ENCODE measurements at places on chromosomes 12 and 14.

DNA sequence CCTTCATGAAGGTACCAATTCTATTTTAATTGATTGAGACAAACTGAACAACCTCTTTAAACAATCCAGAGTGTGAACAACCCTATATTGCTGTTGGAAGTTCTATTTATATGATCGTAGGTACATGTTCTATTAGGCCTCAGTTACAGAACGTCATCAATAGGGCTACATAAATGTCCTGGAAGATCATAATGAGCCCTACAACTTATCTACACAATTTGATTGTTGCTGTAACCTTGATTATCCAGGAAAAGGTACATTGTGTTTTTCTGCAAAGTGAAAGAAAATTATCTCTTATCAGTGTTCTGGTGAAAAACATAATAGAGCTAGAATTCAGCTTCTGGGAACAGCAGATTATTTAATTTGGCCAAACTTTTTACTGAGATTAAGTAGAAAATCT, 612.9 kb downstream of the GALC start:
- no peak for DNase-seq

DNA sequence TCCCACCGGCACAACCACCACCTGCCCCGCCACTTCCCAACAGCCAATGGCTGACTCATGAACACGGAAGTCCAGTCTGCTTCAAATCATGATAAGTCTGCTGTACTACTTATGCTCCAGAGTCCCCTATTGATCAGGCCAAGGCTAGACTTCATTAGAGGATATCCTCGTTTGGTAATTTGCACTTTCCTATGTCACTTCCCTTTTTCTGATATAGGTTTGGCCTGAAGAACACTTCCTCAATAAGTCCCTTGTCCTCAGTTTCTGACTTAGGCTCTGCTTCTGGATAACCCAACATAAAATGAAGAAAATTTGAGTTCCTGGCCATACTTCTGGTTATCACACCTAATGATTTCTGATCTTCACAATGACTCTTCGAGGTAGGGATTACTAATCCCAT, 45.3 kb downstream of the IFNG-AS1 start:
- no peak for DNase-seq

- peak; percentile 76 for DNase-seq
Observed at GRCh38 chr14:71554959-71555612, 377.1 kb upstream of the RGS6 start.

DNA sequence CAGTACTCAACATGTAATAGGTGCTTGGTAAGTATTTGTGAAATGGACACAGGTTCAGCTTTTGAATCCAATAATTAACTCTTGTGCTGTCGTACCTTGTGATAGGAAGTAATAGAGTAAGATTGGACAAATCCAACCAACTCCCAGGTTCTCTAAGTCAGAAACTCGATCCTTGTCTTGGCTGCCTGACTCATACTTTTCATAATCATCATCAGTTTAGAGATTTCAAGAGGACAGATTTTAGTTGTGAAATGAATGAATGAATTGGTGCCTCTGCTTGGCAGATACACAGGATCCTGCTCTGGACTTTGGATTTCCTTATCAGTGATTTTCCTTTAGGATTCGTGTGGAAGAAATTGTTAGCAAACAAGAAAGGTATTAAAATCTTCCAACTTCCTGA, 1145.2 kb downstream of the AACS start:
- no peak for DNase-seq

DNA sequence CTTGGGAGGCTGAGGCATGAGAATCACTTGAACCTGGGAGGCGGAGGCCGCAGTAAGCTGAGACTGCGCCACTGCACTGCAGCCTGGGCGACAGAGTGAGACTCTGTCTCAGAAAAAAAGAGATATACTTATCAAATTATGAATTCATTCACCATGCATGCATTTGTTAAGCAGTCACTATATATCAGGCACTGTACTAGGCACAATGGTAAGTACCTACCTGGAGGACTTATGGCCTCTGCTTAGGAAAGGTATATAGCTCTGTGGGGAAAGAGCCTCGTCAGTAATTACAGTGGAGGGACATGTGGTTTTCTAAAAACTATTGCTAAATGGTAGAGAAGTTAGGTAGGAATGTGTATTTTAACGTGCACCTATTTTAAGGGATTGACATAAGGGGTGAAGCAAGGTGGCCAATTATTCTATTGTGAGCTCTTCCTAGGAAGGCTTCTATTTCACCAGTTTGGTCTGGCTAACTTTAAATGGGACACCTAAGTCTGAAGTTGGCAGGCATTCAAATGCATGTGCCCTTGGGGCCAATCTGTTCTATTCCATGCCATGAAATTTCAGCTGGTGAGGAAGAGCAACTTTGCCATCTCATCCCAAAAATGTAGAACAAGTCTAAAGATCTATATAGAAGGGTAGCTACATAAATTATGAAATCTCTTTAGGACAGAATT, 15.0 kb downstream of the TCP11L2 start:
- no peak for DNase-seq

DNA sequence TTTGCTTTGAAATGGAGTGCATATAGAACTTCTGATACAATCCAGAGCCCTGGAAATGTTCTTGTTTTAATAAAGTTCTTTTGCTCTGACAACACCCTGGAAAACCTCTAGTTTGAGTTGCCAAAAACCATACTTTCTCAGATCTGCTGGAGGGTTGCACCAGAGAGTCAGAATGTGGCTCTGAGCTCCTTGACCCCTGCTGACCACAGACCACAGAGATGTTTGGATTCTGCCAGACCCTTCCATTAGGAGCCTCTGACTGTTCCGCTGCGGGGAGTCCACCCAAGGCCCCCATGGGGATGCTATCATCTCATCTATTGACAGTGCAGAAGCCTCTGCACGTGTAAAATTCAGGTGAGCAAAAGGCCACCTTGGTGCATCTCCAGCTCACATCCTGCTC, 332.6 kb downstream of the GLT1D1 start:
- no peak for DNase-seq

GRCh38 chr14:68306934-68307789, 485.7 kb downstream of the ZFP36L1 start:
- DNase-seq = no peak

GRCh38 chr12:111759271-111759670, 7.5 kb upstream of the ALDH2 start:
- no peak for DNase-seq

- DNase-seq = no peak
Observed at GRCh38 chr12:52713960-52714886, 10.9 kb upstream of the KRT77 start.

DNA sequence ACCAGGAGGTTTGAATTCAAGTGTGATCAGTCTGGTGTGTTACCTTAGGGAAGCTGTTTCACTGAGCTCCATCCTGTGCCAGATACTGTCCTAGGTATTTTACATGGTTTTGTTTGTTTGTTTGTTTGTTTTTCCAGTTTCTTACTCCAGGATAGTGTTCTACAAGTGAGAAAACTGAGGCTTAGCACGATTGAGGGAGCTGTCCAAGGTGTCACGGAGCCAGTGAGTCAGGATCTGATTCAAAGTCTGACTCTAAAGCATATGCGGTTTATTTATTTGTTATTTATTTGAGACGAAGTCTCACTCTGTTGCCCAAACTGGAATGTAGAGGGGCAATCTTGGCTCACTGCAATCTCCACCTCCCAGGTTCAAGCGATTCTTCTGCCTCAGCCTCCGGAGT, 79.7 kb upstream of the GNG2 start:
- DNase-seq = no peak

GRCh38 chr14:22533057-22533704, 55.8 kb downstream of the DAD1 start:
- DNase-seq = peak; percentile 49

- DNase-seq = no peak
Observed at GRCh38 chr12:125776212-125776611, 711.0 kb downstream of the AACS start.

- DNase-seq = no peak
Observed at GRCh38 chr12:49809381-49809905, 18.8 kb downstream of the NCKAP5L start.

- DNase-seq = no peak
Observed at GRCh38 chr12:5830111-5830510, 114.9 kb downstream of the ANO2 start.

GRCh38 chr14:104563742-104564615, 15.6 kb upstream of the C14orf180 start:
- DNase-seq = peak; percentile 55

DNA sequence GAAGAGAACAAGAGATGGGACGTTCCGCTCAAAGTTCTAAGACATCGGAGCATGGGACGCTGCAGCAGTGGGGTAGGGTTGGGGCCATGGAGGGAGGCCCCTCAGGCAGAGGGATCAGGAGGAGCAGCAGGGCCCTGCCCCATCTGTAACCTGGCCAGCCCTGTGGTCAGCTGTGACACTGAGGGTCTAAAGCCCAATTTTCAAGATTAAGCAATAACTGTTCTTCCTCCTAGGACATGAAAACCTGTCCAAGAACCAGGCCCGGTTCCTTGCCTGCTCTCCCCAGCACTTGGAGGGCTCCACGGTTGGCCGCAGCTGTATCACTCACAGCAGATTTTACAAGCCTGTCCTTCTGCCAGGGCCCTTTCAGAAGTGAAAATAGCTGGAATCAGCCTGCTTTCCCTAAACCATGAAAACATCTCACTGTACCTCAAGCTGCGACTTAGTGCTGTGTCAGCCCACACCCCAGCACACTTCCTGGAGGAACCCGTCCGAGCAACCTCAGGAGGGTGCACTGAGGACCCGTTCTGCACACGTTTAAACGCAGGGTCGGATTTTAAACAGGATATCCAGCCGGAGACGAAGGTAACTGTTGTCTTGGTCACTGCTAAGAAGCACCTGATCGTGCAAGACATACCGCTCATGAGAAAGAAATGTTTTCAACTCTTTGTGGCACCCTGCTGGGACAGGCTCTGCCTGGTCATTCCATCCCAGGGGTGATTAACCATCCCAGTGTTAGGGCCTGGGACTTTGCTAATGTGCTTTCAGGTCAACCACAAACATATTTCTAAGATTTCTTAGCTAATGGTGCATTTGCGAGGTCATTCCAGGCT, 201.9 kb upstream of the DIO3 start:
- no peak for DNase-seq

DNA sequence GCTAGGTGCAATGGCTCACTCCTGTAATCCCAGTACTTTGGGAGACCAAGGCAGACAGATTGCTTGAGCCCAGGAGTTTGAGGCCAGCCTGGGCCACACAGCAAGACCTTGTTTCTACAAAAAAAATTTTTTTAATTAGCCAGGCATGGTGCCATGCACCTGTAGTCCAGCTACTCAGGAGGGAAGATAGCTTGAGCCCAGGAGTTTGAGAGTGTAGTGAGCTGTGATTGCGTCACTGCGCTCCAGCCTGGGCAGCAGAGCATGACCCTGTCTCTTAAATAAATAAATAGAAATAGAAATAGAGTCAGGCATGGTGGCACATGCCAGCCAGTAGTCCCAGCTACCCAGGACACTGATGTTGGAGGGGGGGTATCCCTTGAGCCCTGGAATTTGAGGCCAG, 36.7 kb upstream of the CLIP1 start:
- no peak for DNase-seq

GRCh38 chr12:78455991-78456390, 408.6 kb upstream of the SYT1 start:
- DNase-seq = no peak

DNA sequence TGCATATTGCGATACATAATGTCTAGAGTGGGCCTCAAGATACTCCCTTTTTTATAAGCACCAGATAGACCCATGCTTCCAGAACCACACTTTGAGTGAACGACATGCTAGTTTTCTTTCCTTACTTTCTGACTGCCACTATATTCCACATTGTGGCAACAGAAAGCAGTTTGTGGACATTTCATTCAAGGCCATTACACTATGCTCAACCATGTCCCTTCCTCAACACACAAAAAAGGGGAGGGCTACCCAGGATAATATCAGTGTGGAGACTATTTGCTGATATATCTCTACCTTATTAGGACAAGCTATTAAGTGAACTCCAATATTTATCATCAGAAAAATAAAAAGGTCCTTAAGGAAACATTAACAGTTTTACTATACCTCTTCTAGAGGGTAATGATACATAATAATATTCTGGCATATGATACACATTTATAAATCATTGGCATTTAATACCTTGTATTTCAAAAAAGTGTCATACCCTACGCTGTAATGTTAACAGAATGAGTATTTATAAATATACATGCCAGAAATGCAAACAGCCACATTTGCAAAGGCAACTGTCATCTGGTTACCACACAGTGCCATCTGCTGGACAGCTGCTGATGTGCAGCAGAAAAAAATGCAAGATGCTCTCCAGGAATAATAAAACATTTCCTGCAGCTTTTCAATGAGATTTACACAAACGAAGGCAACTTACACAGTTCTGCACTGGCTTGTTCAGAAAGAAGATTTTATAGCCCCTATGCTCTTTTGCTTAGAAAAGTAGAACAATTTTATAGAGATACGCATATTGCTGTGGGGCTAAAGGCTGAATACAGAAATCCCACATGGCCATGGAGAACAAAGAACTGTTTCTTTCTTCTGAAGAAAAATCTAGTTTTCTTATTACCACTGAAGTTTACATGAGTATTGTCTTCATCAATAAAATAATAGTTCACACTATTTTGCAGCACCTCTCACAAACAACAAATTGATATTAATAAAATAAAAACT, 182.2 kb upstream of the GRIP1 start:
- peak; percentile 66 for DNase-seq

DNA sequence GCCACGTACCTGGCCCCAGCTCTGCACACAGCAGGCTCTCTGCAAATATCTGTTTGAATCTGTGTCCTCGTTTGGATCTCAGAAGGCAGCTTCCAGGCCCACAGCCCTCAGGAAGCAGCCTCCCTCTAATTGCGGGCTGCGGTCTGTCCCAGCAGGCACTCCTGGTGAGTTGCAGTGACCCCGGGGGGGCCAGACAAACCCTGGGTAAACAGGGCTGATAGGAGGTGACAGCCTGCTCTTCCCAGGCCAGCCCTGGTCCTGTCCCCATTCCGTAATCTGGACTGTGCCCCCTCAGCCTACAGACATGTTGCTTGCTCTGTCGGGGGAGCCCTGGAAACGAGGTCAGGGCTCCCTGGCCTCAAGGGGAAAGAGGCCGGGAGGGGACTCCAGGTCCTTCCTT, 2.0 kb downstream of the FOXN4 start:
- no peak for DNase-seq

DNA sequence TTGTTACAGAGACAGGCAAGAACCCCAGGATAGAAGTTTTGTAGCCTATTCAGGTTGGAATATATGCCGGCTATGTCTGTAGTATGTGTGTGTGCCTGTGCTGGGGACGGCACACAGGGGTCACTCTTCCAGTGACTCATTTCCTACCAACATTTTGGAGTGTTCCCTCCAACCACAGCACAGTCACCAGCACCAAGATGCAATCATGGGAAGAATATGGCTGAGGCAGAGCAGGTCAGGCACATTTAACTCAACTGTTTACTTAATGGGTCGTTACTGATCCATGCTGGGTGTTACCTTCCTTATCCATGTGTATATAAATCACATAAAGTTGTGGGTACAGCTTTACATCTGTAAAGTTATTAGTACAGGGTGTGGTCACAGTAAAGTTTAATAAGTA, 178.3 kb downstream of the PRKD1 start:
- DNase-seq = no peak

- peak; percentile 61 for DNase-seq
Observed at GRCh38 chr12:12379831-12380730, 23.2 kb downstream of the BORCS5 start.

GRCh38 chr12:70719672-70720420, 82.6 kb upstream of the PTPRB start:
- peak; percentile 20 for DNase-seq

- peak; percentile 39 for DNase-seq
Observed at GRCh38 chr14:73227812-73228781, 9.2 kb upstream of the PAPLN start.

Data from GM12865 (cell line).